H4 (cell line): ENCODE measurements at places on chromosomes 7 and 10. TPM values are rescaled to one million over a fixed set of nuclear protein-coding genes. Genes with fewer than 3 reads are reported as not detected.

Gene SEC31B
- 0.31 and 0.33 TPM in 2 replicates for total RNA-seq

Gene CEP55
- total RNA-seq = 62.2 and 69.9 TPM in 2 replicates

Gene PRSS1
- total RNA-seq = not detected in 2 replicates

Gene WDR86
- total RNA-seq = 0.88 TPM in 1 of 2 replicates, not detected in the other

Gene UCMA
- not detected in 2 replicates for total RNA-seq

Gene AKR1C4
- total RNA-seq = not detected in 2 replicates

Gene CRPPA
- total RNA-seq = 0.12 TPM in 1 of 2 replicates, not detected in the other

Gene OPN1SW
- total RNA-seq = not detected in 2 replicates

Gene WIPF3
- not detected in 2 replicates for total RNA-seq

Gene PTPRZ1
- 0.02 and 0.39 TPM in 2 replicates for total RNA-seq

Gene SH3PXD2A
- total RNA-seq = 1.2 and 1.7 TPM in 2 replicates

Gene CDHR1
- total RNA-seq = 0.29 and 0.37 TPM in 2 replicates

Gene ELFN1
- total RNA-seq = 0.37 and 0.41 TPM in 2 replicates

Gene ZPBP
- total RNA-seq = not detected in 2 replicates

Gene PTF1A
- not detected in 2 replicates for total RNA-seq

Gene POLD2
- total RNA-seq = 185 and 198 TPM in 2 replicates

Gene ARHGEF35
- total RNA-seq = 0.43 and 0.93 TPM in 2 replicates

Gene CXCL12
- total RNA-seq = 0.06 and 0.77 TPM in 2 replicates
